ENCODE measurements at places on chromosomes 5 and 9.

- DNase-seq: no peak
These were observed 68.3 kb downstream of the DCP2 start for GRCh38 chr5:113044776-113045465.

DNA sequence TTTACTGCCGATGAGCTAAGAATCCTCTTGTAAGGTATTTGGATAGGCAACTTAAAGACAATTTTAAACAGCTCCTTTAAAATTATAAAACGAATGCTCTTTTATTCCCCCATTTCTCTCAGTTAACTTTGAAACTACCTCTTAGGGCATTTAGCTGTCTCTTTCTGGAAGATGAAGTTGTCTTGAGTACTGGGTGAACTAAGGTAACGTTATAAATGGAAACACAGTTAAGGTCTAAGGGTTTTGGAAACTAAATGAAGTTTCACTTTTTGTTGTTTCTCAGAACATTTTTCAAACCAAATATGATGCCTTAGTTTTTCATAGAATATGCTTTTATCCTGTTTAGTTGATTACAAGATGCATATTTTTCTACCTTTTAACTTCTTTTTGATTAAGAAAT is 6.8 kb downstream of the UBE2R2 start:
- DNase-seq: no peak

GRCh38 chr9:124309667-124310084 is 51.9 kb downstream of the NEK6 start:
- DNase-seq: no peak

GRCh38 chr9:129398101-129398960 is 220.3 kb upstream of the IER5L start:
- no peak for DNase-seq

DNA sequence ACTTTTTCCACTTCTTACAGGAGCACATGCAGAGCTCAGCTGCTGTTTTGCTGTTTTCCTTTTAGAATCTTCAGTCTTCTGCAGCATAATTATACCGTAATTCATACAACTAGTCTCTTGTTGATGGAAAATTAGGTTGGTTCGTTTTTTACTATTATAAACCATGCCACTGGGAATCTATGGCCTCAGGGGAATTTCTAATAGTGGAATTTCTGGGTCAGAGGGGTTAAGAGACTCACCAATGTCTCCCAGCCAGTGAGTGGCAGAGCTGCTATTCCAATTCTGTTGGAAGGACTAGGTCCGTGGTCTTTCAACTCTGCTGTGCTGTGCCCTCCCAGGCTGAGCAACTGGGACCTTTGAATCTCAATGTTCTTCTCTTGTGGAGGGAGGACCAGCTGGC is 282.5 kb downstream of the ZSWIM6 start:
- DNase-seq: no peak

GRCh38 chr9:129558063-129558550 is 62.8 kb downstream of the C9orf50 start:
- DNase-seq: peak; percentile 44

GRCh38 chr5:107404595-107405374 is 266.0 kb downstream of the EFNA5 start:
- no peak for DNase-seq

DNA sequence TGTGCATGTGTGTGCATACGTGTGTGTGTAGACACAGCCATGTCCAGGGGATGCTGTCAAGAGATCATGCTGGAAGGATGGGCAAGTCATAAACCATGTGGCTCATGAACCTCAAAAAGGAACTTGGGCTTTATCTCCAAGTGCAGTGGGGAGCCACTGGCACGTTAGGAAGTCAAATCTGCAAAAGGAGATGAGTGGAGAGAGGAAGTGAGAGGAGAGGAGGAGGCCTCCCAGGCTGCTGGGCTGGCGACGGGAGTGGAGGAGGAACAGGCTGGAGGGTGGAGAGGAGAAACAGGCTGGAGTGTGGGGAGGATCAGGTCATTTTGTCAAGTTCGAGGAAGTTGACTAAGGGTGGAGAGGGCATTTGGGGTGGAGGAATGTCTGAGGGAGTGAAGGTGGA is 29.2 kb upstream of the TIFAB start:
- DNase-seq: no peak

- DNase-seq: no peak
These were observed 462.9 kb downstream of the DMRT2 start for GRCh38 chr9:1513105-1513504.

GRCh38 chr5:93793159-93793781 is 51.9 kb upstream of the POU5F2 start:
- DNase-seq: no peak

- no peak for DNase-seq
These were observed 169.2 kb upstream of the TARS1 start for GRCh38 chr5:33271606-33272005.

All from nephron progenitor cell (in vitro differentiated cells).